HTR-8/SVneo (cell line): ENCODE measurements at places on chromosomes 1 and 21.
A peak's percentile ranks its signal among the peaks of the same experiment; 100 is the strongest.

GRCh38 chr1:179867493-179868330 lies 9.9 kb downstream of the TOR1AIP2 start:
- peak; percentile 63 for DNase-seq

DNA sequence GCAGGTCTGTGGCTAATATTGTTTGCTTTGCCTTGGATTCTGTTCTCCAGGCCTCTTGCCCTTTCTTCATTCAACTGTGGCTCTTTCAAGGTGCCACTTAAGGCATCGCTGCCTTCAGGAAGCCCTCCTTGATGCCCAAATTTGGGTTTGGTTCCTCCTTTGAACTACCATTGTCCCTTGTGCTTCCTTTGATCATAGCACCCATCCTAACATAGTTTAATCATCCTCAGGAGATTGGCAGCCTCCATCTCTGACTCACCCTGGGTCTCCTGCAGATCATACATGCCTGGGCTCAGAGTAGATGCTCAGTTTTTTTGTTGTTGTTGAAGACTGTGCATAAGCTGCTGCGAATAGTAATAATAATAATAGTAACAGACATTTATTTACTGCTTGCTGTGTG lies 54.4 kb upstream of the ACOT11 start:
- DNase-seq = no peak

DNA sequence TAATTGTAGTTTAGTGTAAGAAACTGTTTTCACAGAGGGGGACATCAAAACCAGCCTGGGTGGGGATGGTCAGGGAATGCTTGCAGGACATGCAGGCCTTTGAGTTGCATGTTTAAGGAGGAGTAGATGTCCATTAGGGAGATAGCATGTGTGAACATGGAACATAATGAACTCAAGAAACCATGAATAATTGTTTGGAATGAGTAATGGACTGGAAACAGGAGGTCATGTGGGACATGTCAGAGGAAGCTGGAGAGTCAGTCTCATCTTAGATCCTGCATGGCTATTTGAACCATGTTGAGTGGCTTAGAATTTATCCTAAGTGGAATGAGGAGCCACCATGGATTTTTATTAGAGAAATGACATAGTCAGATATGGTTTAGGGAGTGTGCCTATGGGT lies 86.4 kb downstream of the RPE65 start:
- no peak for DNase-seq

- no peak for DNase-seq
Observed at GRCh38 chr1:45880930-45881329, 77.5 kb downstream of the MAST2 start.

GRCh38 chr1:94418664-94419655 lies 771 bp downstream of the ABCD3 start:
- peak; percentile 5 for DNase-seq

DNA sequence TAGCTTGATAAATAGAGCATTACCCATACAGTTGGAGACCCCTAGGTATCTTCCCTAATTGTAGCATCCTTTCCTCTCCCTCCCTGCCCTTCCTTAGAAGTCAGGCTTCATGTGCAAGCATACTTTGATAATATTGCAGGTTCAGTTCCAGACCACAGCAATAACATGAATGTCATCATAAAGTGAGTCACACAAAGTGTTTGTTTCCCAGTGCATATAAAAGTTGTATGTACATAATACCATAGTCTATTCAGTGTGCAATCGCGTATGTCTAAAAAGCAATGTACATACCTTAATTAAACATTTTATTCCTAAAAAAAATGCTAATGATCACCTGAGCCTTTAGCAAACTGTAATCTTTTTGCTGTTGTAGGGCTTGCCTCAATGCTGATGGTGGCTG lies 33.4 kb upstream of the KAZN start:
- DNase-seq = no peak

GRCh38 chr1:173409613-173410012 lies 67.5 kb upstream of the PRDX6 start:
- DNase-seq = no peak

GRCh38 chr1:222331765-222332164 lies 216.1 kb downstream of the HHIPL2 start:
- DNase-seq = no peak

DNA sequence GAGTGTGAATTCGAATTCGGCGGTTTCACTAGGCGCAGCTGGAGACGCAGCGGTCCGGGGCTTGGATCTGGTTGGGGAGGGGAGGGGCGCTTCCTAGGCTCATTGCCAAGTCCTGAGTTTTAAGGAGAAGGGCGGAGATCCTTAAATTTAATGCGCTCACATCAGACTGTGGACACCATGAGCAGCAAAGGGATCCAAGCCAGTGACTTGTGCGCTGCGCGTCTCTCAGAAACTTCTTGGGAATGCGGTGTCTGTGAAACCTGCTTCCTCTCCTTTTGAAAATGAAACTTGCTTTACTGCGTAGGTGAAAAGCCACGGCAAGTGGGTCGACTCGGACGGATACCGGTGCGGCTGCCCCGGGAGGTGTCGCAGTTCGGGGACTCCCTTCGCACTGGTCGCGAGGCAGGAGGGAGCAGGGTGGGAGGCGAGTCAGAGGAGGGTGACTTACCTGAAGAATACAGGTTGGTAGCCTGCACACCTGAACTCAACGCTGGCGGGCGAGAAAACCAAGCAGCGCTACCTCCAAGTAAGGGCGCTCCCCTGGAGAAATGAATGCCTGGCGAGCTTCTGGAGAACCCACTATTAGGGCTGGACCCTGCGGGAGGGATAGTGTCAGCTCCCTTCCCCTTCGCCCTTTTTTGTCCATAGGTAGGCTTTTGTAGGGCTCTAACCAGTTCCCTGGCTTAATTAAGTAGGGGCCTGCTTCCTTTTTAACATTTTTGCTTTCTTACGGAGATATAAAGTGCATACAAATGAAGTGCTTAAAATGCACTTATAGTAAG lies 992 bp downstream of the TENT5C start:
- no peak for DNase-seq

GRCh38 chr1:7922301-7922700 lies 18.3 kb downstream of the TNFRSF9 start:
- DNase-seq = no peak

- no peak for DNase-seq
Observed at GRCh38 chr1:230079199-230080024, 12.4 kb downstream of the GALNT2 start.

GRCh38 chr1:70348399-70349165 lies 5.9 kb downstream of the ANKRD13C start:
- DNase-seq = no peak

GRCh38 chr1:248621770-248622169 lies 13.1 kb downstream of the OR2T11 start:
- no peak for DNase-seq

GRCh38 chr21:17492415-17493168 lies 20.3 kb upstream of the CXADR start:
- no peak for DNase-seq

DNA sequence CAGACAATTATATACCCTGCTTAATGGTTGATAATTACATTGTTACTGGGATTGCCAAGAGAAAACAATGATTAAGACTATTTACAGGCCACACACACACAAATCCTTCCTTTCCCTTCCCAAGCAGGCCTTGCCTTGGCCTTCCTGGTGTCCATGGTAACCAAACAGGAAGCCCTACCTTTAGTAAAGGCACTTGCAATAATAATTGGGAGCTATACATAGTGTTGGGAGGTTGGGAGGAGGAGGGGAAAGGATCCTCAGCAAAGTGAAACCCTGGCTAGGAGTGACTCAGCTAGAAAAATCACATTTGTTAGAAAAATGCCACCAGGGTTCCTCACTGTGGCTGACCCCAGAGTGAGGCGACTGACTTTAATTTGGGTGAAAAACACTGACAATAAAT lies 122.3 kb upstream of the ADAR start:
- no peak for DNase-seq

- DNase-seq = no peak
Observed at GRCh38 chr1:116147114-116147510, 35.9 kb downstream of the MAB21L3 start.

GRCh38 chr1:189206617-189207016 lies 1271.0 kb downstream of the BRINP3 start:
- DNase-seq = no peak

- peak; percentile 51 for DNase-seq
Observed at GRCh38 chr1:241413386-241413785, 56.4 kb upstream of the RGS7 start.

DNA sequence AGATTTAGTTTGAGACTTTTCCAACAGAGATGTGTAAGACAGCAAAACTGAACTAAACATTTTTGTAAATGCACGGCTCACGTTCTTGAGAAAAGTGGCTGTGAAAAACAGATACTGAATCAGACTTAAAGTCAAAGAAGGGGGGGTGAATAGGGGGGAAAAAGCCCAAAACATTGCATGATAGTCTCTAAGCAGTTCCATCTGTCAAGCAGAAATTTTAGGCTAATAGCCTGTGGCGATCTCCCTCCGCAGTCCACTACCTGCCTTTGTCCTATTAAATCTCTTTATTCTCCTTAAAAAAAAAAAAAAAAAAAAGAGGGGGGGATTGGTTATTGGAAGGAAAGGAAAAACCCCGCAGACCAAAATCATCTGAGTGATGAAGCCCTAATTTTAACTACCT lies 217.6 kb upstream of the NFIA start:
- DNase-seq = no peak

DNA sequence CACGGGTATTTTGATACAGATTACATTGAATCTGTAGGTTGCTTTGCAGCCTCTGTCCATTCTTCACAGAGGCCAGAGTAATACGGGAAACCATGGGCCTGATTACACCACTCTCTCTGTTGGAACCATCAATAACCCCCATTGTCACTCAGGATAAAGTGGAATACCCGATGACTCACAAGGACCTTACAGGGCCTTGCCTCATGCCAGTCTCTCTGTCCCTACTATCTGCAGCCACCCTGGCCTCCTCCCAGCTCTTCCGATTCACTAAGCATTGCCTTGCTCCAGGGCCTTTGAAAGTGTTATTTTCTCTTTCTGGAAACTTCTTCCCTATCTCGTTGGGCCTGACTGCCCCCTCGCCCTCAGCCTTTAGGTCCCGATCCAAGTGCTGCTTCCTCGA lies 61.7 kb downstream of the HMGB4 start:
- no peak for DNase-seq

GRCh38 chr1:212980123-212980785 lies 29.9 kb downstream of the VASH2 start:
- DNase-seq = no peak

GRCh38 chr1:45272913-45273371 lies 53.8 kb upstream of the HPDL start:
- DNase-seq = no peak

DNA sequence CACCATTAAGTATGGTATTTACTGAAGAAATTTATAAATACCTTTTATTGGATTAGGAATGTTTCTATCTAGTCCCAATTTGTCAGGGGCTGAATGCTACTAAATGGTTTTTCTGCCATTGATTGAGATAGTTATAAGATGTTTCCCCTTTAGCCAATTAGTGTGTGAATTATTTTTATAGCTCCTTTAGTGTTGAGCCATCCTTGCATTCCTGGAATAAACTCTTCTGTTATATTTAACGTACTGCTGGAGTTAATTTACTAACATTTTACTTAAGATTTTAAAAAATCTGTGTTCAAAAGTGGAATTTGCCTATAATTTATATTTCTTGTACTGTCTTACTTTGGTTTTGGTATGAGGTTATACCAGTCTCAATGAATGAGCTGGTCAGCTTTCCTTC lies 25.4 kb upstream of the LRRC3 start:
- DNase-seq = no peak

DNA sequence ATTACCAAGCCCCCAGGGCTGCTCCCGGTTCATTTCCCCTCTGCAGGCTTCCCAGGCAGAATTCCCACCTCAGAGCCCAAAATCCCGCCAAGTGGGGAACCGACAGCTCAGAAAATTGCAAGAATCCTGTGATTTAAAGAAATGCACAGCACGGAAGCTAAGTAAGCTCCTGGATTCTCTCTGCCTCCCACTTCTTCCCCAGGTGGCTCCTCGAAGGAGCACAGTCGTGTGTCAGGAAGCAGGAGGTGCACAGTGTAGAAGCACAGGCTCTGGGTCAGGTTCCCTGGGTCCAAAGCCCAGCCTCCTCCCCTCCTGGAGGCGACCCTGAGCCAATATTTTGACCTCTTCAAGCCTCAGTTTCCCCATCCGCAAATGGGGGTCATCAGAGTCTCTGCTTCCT lies 74.7 kb downstream of the FBXO2 start:
- no peak for DNase-seq

DNA sequence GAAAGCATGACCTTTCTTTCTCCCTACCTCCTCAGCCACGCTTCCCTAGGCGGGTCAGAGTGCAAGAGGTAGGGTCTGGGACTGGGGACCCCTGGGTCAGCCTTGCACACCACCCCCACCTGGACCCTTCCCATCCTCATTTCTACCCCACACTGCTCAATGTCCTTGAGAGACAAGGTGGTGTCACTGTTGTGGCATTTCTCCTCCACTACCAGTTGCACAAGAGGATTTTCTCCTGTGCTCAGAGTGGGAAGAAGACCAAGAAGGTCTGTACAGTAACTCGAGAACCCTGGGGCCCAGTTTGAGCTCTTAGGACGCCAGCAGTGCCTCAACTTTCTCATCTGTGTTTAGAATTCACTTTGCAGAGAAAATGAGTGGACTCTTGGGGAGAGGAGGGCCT lies 49.4 kb upstream of the CD34 start:
- no peak for DNase-seq

- DNase-seq = no peak
Observed at GRCh38 chr1:43933386-43934100, at the start of gene ARTN. Gene ARTN, plus strand, starts transcription at chr1:43933801. Its CDS starts 1,856 bp downstream, at chr1:43935657.

DNA sequence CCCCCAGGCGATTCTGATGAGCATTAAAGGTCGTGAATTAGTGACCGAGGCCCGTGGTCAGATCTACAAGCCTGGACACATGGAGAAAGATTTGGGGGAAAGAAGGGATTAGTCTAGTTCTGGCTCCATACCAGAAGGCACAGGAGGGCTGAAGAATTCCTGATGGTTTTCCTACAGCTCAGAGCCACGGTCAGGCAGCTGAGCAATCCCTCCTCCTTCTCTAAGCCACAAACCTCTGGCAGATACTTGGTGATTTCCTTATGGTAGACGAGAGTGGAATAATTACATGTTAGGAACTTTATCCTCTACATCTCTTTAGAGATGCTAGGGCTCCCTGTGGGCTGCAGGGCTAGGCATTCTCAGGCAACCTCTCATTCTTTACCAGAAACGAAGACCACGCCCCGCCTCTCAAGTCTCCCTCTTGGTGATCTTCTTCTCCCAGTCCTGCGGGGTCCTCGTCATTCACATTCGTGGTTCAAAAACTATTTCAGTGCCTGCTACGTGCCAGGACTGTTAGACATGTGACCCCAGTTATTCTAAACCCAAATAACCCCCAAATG lies 20.5 kb upstream of the ZBTB18 start:
- no peak for DNase-seq

GRCh38 chr1:56532350-56532683 lies 47.0 kb downstream of the PLPP3 start:
- no peak for DNase-seq

- peak; percentile 84 for DNase-seq
Observed at GRCh38 chr1:62356257-62356835, 37.1 kb upstream of the KANK4 start.
